Stimulated activated CD4-positive, alpha-beta T cell treated with anti-CD3 and anti-CD28 coated beads, Interleukin-4, amount 100 ng/mL, for 4 hours (primary cell): ENCODE measurements at places on chromosomes 7 and 10.
A peak's percentile ranks its signal among the peaks of the same experiment; 100 is the strongest.

- DNase-seq: no peak
Observed at GRCh38 chr10:86363184-86363832, 3.3 kb downstream of the GRID1 start.

GRCh38 chr10:30000802-30001571 lies 58.4 kb downstream of the JCAD start:
- DNase-seq: no peak

DNA sequence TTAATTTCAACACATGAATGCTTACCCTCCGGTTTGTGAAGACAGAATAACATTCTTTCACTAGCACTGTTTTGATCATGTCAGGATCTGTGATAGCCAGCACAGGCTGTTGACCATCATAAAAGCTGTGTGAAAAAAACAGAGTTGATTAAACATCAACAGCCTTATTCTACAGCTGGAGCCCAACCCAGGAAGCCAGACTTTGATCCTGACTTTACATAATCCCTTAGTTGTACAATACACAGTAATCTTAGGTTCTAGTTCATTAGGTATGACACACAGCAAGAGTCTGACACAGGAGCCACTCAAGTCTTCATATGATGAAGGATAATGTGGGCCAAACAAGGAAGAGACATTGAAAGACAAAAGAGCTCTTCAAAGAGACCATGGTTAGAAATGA lies 11.4 kb downstream of the CYP3A4 start:
- DNase-seq: no peak

DNA sequence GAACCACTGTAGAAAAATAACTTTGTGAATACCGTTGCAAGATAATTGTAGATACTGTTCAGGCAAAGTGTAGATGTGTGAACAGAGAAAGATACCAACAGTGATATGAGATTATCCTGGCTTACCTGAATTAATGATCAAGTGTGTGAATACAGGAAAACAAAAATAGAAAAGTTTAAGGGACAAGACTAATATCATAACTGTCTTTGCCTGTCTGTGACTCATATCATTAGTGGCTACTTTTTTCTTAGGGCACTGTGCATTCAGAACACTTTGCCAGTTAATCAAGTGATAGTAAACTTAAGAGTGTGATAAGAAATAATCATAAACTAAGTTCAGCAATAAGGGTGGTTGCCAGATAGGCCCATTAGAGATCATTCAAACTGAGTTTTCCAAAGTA lies 323.0 kb upstream of the LRGUK start:
- DNase-seq: no peak

- no peak for DNase-seq
Observed at GRCh38 chr10:63430091-63430998, 35.4 kb downstream of the JMJD1C start.

- no peak for DNase-seq
Observed at GRCh38 chr10:123236126-123236525, 81.9 kb downstream of the BUB3 start.

GRCh38 chr10:127308031-127308430 lies 111.6 kb upstream of the INSYN2A start:
- DNase-seq: no peak

- no peak for DNase-seq
Observed at GRCh38 chr7:33824911-33825459, 80.4 kb upstream of the BMPER start.

GRCh38 chr7:50560865-50561351 lies 4.3 kb downstream of the DDC start:
- DNase-seq: no peak

DNA sequence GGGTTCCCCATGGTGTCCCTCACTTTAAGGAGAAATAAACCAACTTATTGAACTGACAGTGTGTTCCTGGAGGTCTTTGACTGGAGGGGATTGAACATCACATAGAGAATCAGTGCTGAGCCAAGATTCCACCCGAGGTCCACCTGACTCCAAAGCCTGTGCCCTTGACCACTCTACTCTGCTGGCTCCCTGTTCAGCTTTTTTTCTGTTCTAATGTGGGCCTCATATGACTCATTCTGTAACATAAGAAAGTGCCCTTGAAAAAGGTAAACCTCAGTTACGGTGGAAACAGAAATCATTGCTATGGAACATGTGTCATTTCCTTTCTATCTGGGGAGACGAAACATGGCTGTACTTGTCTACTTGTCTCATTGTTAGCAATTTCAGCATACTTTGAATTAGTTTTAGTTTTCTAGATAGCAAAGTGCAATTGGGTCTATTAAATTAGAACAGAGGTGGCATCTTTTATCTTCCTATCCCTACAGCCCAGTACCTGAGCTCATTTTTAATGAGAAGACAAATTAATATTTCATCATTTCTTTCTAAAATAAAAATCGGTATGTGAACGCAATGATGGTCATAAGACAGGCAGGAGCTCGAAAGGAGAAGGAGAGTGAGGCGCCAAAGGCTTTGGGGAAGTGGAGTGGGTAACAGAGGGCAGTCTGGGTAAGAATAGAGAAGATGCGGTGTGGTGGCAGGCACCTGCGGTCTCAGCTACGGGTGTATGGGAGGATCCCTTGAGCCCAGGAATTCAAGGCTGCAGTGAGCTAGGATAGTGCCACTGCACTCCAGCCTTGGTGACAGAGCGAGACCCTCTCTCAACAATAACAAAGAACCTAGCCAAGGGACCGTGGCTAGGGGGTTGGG lies 1.5 kb downstream of the GSDME start:
- DNase-seq: no peak

DNA sequence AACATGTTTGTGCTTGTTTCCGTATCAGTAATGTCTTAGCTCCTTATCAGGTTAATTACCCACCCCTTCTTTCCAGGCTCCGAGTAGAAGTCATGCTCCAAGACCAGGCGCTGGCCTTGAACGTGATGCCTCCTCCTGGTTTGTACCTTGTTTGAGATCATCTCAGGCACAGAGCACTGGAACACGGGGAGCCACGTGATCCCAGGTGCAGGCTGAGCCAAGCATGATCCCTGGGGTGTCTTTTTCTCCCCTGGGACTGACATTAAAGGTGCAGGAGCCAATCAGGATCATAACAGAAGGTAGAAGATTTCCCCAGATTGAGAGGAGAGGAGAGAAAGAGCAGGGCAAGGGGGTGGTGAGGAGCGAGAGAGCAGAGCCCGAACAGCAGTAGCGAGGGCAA lies 626.1 kb upstream of the GALNT17 start:
- no peak for DNase-seq

DNA sequence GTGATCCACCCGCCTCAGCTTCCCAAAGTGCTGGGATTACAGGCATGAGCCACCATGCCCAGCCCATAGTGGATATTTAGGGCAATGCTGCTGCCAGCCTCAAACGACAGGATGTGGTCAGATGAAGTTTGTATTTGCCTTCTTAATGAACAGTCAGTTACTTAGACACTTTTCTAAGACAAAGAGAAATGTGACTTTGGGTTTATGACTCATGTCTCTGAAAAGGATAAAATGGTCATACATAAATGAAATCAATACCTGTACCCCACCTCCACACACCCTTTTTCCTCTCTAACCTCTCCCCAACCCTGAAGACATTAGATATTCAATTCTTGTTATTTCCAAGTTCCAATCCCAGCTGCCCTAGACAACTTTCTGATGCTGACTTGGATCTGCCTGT lies 109.3 kb upstream of the INSIG1 start:
- DNase-seq: no peak

- no peak for DNase-seq
Observed at GRCh38 chr10:69744971-69745370, 56.7 kb upstream of the COL13A1 start.

GRCh38 chr10:49360271-49361177 lies 35.4 kb downstream of the DRGX start:
- no peak for DNase-seq

DNA sequence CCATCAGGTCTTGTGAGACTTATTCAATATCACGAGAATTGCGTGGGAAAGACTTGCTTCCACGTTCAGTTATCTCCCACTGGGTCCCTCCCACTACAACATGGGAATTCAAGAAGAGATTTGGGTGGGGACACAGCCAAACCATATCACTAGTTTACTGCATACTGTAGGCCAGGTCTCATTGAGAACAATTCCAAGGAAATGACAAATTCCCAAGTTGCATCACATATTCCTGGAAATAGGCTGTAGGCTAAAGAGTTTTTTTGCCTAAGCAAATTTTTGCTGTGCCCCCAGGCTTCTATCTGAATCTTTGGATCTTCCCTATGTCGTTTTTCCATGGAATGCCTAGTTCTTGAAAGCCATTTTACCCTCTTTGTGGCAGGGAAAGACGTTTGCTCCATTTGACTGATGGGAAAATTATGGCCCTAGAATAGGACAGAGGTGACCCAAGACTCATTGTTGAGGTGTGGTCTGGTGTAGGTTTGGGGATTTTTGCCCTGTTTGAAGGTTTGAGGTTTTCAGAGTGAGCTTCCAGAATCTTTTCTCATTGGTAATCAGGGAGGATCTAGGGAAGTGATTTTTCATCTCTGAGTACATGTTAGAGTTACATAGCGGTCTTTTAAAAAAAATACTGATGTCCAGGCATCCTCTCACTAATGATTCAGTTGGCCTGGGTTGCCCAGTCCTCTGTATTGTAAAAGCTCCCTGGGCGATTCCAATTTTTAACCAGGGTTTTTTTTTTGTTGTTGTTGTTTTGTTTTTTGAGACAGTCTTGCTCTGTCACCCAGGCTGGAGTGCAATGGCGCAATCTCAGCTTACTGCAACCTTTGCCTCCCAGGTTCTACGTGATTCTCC lies 44.4 kb downstream of the TACR2 start:
- DNase-seq: no peak

DNA sequence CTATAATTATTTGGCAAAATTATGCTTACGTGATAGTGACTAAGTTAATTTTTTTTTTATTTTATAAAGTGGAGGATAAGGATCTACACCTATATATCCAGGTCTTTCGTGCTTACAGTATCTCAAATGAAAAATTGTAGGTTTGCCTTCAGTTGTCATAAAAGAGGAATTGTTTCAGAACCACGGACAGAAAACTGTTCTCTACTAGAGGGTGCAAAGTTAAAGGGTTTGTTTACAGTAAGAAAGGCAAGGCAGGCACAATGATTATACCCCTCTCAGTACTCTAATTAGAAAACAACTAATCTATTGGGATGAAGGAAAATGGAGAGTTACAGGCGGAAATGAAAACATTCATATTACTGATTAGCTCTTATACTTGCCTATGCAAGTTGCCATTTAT lies 1.5 kb downstream of the PCLO start:
- DNase-seq: no peak

- DNase-seq: no peak
Observed at GRCh38 chr7:73834626-73835191, 3.9 kb downstream of the CLDN4 start.

- no peak for DNase-seq
Observed at GRCh38 chr7:134179036-134180011, 52.2 kb downstream of the LRGUK start.

- no peak for DNase-seq
Observed at GRCh38 chr10:34908481-34908880, 93.4 kb upstream of the PARD3 start.

- no peak for DNase-seq
Observed at GRCh38 chr7:36802459-36803135, 78.3 kb upstream of the AOAH start.

- DNase-seq: no peak
Observed at GRCh38 chr10:63696205-63696604, 175.0 kb downstream of the REEP3 start.

DNA sequence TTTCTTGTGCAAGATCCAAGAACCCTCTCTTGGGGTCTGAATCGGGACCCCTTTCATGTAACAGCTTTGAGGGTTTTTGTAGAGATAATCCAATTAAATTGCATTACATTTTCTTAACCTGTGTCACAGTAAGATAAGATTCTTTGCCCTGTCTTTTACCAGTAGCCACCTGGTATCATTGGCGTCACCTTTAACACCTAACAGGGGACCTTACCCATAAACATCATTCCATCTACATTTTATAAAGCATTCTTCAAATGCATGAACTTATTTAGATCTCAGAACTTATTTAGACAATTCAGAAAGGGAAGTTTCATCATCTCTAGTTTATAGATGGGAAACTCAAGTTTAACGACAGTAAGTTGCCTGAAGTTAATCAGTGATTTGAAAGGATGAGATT lies 106.4 kb upstream of the KLF6 start:
- DNase-seq: no peak

DNA sequence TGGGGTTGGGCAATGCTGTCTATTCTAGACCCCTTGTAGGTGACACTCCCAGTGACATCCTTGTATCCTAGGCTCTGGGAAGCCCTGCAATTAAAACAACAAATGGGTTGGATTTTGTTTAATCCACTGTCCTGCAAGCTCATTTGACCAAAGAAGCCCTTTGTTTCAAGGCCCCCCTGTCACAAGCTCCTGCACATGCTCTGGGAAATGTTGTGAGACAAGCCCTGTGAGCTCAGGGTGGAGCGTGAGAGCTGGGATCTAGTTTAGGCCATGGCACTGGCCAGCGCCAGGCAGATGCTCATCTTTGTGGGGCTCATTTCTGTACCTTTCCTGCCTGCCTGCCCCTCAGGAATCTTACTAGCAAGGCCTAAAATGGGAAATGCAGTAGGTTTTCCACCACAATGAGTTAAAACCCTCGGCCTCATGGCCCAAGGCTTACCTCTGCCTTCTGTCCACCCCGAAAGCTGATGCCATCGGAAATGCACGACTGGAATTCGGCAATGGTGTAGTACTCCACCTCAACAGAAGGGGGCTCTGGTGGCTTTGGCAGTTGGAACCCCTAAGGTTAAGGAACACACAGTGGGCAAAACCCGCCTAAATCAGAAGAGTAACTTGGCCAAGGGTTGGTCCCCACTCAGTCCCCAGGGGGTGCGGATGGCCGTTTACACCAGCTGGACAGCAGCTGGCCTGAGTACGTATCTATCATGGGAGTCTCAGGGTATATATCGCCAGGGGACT lies 112.0 kb downstream of the NEURL1 start:
- peak; percentile 12 for DNase-seq

GRCh38 chr10:63241841-63242281 lies 108.7 kb downstream of the NRBF2 start:
- DNase-seq: no peak
